NCI-H187 (cell line): ENCODE measurements at places on chromosomes 12 and 14.

DNA sequence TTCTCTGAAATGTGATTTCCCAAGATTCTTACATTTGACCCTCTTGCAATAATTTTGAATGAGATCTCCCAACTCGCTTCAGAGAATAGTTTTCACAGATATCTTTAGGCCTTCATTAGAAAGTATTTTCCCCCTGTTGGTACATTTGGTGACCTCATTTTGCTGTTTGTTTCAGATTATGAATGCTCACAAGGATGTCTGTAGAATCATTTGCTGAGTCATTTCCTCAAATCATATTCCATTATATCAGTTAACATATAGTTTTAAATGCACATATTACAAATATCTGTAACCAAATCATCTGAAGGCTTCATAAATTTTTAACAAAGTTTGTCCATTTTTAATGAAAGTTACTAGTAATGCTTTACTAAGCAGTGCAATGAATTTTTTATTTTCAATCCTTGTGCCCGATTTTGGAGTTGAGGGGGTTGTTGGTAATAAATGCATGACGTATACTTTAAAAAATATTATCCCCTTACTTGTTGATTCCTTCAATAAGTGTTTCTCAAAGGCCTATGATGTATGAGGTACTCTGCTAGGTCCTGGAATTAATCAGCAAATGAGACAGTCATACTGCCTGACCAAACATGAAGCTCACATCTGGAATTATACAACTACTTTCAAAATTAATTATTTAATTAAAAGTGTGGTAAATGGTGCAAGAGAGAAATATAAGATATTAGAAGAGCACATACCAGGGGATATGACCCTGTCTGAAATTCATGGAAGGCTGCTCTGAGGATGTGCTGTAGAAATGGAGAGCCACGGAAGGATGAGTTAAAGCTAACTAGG is 126.9 kb upstream of the RAP1B start:
- DNase-seq, result no peak

DNA sequence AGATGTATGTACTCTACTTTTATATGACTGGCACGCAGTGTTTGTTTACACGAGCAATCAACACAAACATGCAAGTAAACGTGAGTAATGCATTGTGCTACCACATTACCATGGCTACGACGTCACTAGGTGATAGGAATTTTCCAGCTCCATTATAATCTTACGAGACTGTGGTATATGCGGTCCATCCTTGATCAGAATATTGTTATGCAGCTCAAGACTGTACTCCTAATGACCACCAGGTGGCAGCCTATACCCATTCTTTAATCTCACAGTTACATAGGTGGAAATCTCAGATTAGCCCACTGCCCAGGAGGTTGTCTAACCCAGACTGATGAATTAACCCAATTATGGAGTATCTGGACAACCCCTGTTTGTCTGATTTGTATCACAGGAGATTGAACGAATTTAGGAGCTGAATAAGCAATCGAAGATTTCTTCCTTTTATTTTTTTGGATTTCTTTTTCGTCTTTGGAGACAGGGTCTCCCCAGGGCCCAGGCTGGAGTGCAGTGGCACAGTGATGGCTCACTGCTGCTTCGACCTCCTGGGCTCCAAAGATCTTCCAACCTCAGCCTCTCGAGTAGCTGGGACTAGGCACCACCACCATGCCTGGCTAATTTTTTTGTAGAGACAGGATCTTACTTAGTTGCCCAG is 8.7 kb upstream of the TESPA1 start:
- DNase-seq, result peak; percentile 55

DNA sequence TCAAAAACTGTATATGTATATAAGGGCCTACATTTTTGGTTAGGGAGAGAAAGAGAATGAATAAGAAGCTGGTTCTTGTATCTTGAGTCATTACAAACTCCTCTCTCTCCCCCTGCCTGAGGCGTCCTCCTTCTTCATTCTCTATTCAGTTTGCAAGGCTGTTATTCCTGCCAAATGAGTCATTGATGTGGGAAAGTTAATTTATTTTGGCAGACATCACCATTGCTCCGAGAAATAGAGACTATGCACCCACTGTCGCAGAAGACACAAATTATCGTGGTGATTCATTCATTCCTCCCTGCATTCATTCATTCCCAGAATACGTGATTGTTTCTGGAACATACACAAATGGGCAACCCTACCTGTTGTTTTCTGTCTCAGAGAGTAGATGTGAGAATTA is 112.5 kb upstream of the MED13L start:
- no peak for DNase-seq

- DNase-seq, result no peak
These were observed 40.4 kb upstream of the LDHB start for GRCh38 chr12:21697904-21698630.

DNA sequence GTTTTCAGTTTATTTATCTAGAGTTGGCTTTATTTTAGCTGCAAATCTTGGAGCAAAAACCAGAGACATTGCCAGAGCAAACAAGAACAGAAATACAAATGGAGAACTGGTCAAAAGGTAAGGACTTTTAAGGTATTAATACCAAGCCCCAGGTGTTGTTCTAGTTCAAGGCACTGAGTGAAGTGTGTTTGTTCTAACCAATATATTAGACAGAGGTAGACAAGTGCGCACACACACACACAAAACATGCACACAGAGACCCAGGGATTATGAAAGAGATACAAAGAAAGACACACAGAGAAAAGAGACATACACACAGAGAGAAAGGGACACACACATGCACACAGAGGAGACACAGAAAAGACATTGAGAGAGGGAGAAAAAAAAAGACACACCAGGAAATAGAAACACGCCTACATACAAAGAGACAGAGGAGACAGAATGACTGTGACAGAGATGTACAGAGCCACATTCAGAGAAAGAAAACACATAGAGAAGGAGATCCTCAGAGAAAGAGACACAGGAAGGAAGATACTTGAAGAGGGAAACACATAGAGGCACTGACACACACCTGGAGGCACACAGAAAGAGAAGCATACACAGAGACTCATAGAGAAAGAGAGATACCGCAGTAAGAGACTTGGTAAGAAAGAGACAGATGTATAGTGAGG is 50.2 kb downstream of the MIPOL1 start:
- peak; percentile 43 for DNase-seq

DNA sequence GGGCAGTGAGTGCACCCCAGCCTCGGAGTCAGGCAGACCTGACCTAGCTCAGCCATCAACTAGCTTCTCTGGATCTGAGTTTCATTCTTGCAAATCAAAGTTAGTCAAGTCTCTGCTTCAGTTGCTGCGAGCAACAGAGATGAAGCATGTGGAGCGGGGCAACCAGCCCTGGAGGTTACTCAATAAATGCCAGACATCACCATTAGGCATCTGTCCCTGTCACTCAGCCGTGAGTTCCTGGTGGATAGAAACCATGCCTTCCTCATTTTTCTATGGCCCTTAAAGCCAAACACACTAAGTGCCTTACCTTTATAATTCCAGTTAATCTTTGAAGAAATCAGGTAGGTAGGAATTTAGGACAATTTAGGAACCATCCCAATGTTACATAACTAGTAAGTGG is 19.3 kb downstream of the RFX4 start:
- no peak for DNase-seq

DNA sequence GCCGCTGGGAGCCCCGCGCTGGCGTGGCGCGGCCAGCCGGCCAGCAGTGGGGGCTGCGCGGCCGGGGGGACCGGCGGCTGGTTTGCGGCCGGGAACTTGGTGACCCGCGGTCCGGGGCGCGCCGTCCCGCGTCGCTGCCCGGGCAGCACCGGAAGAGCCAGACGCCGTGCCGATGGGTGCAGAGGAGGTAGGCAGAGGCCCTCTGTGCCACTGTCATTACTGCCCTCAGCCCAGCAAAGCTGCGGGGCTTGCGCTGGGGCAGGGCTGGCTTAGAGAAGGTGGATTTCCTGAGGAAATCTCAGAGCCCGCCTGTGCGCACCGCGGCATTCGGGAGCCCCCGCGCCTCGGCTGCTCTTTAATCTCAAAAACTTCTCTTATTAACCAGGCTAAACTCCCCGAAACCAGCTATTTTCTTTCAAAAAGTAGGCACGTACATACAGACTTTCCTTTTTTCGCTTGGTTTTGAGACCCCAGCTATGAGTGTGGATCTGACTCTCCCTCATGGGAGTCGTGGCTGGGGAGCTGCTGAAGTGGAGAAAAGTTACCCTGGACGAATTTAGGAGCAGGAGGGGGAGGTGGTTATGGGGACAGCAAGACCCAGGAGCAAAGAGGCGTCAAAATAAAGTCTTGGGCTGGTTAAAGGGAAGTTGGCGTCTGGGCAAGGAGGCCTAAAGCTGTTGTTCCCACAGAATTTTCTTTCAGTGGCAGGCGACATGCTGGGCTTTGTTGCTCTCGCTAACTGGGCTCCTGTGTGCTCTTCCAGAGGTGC is 802 bp downstream of the SUSD6 start:
- no peak for DNase-seq

DNA sequence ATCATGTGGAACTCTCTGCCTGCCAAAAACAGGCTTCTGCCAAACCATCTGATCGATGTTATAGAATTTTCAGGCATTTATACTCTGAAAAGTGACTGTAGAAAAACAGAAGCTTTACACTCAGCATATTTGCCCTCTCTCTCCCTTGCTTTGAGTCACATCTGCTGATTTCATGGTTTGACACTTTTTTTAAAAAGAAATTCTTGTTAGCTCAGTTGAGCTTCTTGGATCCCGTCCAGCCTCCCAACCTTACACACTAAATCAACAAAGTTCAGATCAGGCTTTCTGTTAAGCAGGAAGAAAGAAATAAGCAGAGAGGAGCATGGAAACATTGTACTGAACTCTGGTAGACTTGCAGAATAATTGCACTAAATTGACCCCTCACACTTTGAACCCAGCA is 193.6 kb upstream of the SEL1L start:
- no peak for DNase-seq

GRCh38 chr12:58030566-58031279 is 89.4 kb downstream of the ATP23 start:
- DNase-seq, result no peak

DNA sequence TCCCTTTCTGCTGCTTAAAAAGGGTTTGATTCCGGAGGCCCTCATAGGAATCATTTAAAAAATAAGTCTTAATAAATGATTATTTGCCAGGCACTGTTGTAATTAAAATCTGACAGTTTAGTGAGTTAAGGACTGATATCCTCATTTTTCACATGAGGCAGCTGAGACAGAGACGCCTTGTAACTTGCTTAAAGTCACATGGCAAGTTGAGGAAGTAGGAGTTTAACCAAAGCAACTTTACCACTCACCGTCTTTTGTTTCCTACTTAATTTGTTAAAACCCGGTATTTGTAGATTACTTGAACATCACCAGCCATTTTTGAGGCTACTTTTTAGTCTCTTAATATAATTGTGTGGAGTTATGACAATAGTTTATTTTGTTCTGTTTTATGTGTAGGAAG is 2.4 kb downstream of the TIGAR start:
- no peak for DNase-seq

DNA sequence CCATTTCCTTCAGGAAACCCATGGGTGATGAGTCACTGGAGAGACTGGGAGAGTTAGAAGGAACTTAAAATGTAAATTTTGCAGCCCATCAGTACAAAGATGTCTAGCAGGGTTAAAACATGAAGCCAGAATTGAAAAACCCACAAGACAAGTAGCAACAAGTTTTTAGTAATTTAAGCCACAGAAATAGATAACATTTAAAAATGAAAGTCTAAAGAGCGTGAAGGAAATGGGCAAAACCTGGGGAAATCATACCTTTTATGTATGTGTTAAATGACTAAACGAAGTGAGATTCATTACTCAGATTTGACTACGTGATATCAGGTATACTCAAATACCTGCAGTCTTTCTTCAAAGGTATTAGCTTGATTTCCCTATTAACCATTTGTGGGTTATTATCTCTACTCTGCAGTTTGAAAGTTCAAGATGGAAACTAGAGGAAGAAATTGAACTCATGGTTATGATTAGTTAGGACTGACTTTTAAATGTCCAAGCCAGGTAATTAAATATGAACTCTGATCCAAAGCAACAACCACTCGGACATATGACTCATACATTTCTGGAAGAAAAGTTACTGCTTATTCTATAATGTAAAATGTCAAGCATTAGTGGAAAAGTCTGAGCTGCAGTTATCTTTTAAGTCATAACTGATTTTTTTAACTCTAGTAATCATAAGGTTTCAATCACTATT is 84.1 kb downstream of the ITPR2 start:
- DNase-seq, result no peak

- DNase-seq, result no peak
These were observed 2.3 kb upstream of the CLEC1A start for GRCh38 chr12:10101042-10101579.

GRCh38 chr12:95473231-95473883 is 595 bp upstream of the METAP2 start:
- DNase-seq, result no peak

GRCh38 chr12:47766502-47767215 is 6.4 kb upstream of the SLC48A1 start:
- DNase-seq, result no peak

GRCh38 chr14:100788517-100788916 is 37.4 kb upstream of the MEG3 start:
- DNase-seq, result no peak

DNA sequence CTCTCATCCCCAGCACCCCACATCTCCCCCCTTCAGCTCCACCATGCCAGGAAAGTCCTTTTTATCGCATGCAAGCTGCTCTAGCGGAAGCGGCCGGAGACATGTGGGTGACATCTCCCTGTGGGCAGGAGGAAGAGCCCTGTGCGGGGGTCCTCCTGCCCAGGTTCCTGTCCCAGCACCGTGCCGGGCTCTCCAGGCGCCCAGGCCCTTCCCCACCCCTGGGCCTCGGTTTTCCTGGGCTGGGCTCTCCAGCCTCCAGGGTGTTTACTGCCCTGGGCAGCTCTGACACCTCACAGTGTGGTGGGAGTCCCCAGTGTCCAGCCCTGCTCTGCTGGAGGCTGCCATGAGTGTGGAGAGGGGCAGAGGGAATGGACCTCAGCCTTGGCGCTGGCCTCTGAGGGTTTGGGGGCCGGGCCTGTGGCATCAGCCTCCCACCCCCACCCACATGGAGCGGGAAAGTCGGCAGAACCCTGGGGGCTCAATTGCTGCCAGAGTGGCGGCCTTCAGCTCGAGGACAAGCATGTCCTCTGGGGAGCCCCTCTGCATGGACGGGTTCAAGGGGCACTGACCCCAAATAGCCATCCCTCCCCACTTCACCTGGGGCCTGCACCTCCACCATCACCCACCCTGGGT is 16.9 kb downstream of the ASPG start:
- DNase-seq, result no peak

DNA sequence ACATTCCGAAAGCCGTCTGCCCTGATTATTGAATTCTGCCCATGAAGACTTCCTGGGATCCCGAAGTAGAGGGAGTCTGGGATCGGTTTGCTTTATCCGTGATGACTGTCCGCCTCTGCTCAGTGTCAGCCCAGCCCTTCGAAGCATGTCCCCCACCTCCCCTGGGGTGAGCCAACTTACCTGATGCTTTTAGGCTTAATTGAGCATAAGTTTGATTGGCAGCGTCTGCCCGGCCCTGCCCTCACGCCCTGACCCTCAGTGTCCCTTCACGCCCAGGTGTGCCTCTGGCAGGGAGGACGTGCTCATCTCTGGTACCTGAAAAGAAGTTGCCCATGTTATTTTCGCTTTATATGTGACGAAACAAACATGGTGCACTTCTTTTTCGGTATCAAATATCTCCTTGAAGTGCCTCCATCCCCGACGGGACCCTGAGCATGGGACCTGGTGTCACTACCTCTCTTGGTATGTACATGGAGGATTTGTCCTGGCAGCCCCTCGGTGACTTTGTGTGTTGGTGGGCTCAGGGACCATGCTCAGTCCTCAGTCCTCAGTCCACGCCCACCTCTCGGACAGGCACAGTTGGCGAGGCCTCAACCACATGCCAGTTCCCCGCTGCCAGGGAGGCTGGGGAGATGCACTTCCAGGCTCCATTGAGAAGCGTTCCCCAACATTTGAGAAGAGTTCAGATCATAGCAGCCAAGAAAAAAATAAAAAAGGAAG is 130.1 kb upstream of the RTL1 start:
- DNase-seq, result no peak

GRCh38 chr14:101124815-101125214 is 221.3 kb upstream of the RTL1 start:
- DNase-seq, result no peak
